ENCODE measurements at places on chromosomes 16 and 17.

- DNase-seq: no peak
Observed at GRCh38 chr16:13056607-13057006, 155.2 kb downstream of the SHISA9 start.

- DNase-seq: no peak
Observed at GRCh38 chr17:65677932-65678331, 116.5 kb upstream of the AXIN2 start.

DNA sequence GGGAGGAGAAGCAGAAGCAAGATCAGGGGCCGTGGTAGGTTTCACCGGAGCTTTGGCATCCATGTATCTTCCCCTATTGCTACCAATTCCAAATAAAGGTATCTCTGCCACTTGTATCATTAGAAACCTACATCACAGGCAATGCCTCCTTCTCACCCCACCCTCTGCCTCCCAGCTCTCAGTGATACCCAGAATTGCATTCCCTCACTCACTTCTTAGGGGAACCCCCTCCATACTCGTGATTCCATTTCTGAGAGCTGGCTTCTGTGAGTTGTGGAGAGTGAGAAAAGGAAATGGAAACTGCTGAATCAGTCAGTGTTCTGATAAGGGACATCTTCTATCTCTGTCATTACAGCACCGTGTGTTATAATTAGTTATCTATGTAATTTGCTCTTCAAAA lies 2.3 kb upstream of the CCL3 start:
- no peak for DNase-seq

DNA sequence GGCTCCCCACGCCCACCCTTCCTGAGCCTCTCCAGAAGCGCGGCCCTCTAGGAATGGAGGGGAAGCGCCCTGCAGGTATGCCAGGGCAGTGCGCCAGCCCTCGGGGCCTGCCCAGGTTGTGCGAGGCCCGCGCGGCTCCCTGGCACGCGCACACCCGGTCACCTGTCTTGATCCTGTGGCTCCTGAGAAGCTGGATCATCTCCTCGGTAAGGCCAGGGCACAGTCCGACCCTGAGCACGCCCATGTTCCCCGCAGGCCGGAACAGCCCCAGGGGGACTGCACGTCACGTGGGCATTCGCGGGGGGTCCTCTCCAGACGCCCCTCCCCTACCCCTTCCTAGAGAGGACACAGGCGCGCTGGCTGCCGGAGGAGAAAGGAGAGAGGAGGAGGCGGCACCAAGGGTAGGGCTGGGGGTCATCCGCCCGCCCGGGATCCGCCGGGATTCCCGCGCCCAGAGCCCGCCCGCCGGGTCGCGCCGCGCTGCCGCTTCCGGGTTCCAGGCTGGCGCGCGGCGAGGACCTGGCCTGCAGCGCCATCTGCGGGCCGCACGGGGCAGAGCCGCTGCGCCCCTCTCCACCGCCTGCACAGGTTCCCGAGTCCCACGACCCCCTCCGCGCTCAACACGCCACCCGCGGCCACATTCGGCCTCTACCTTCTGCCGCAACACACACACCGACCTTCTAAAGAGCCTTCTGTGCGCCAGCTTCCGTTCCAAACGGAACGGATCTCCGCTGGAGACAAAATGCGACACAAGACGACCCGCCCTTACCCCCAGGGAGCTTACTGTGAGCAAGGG lies at the start of gene RAD51D:
RAD51D (minus strand) TSS at position 491 of the 796 bp plus-strand sequence; CDS start at position 244, 247 bp downstream.
- peak; percentile 77 for DNase-seq

GRCh38 chr17:42378959-42379594 lies 9.2 kb downstream of the STAT3 start:
- DNase-seq: peak; percentile 20

GRCh38 chr17:63631626-63632025 lies 9.4 kb downstream of the MAP3K3 start:
- no peak for DNase-seq

GRCh38 chr16:56309008-56309407 lies 116.3 kb downstream of the AMFR start:
- DNase-seq: no peak

GRCh38 chr16:88060524-88061219 lies 109.4 kb downstream of the BANP start:
- DNase-seq: no peak

- peak; percentile 42 for DNase-seq
Observed at GRCh38 chr17:39667945-39668924, at the start of gene PNMT. Gene PNMT (plus strand): TSS chr17:39668453. CDS start chr17:39668476, 23 bp downstream.

- DNase-seq: no peak
Observed at GRCh38 chr17:9427465-9428315, 147.9 kb downstream of the STX8 start.

GRCh38 chr16:10770907-10771306 lies 27.3 kb downstream of the NUBP1 start:
- no peak for DNase-seq

GRCh38 chr16:58507195-58507962 lies 7.4 kb downstream of the NDRG4 start:
- DNase-seq: no peak

DNA sequence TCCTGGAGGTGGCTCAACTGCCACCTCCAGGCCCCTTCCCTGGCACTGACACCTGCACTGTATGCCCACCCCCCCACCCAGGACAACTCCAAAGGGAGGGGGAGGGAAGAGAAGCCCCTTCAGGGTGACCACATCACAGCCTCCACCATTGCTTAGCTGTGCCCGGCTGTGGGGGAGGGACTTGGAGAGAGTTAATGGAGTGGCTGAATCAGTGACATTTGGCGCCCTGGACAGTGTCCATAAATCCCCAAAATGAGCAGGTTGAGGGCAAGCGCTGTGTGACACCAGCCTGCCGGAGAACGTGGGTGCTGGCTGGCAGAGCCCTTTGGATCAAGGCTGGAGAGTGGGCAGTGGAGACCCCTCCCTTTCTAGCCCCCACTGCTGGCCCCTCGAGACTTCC lies 883 bp downstream of the USH1G start:
- DNase-seq: no peak

DNA sequence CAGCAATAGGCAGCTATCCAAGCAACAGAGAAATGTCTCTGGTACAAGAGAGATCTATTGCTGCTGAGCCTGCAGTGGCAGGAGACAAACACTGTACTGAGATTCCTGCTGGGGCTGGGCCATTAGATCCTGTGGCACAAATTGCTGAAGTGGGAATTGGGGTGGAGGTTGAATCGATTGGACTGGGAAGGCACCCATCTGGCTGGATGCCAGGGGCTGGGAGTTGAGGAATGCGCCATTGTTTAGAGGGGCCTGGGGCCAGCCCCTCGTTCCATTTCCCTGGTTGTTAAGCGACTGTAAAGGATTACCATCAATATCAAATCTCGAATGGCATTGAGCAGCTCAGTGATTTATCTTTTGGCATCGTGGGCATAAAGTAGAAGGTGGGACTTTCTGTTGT lies 54.1 kb upstream of the ARL4D start:
- DNase-seq: no peak

DNA sequence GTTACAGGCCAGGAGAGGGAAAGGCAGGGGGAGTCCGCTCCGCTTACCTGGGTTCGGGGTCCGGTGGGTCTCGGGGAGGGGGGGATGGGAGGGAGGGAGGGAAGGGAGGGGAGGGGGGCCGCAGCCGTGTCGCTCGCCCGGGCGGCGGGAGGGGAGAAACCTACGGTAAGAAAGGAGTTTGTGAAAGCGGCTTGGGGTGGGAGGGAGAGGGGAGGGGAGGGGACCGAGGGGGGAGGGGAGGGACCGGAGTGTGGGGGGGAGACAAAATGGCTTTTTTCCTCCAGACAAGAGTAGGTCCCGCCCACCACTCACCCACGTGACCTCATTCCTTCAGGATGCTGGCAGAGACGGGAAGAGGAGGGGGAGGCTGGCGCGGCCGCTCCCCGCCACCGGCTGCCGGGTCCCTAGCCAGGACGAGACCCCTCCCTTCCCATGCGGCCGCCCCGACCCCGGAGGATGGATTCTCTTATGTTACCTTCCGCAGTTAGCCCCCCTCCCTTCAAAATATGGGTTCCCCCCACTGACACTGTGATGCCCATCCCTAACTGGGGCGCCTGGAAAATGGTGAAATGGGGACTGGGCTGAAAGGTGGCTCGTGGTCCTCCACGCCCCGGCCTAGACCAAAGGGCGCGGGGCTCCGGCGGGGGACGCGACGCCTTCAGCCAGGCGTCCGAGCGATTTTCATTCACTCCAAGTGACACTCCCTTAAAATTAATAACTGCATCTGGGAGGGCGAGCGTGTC lies at the start of gene PCGF2:
PCGF2 (minus strand) TSS at position 188 of the 743 bp plus-strand sequence. CDS start 7,934 bp downstream, outside the sequence.
- DNase-seq: peak; percentile 91

DNA sequence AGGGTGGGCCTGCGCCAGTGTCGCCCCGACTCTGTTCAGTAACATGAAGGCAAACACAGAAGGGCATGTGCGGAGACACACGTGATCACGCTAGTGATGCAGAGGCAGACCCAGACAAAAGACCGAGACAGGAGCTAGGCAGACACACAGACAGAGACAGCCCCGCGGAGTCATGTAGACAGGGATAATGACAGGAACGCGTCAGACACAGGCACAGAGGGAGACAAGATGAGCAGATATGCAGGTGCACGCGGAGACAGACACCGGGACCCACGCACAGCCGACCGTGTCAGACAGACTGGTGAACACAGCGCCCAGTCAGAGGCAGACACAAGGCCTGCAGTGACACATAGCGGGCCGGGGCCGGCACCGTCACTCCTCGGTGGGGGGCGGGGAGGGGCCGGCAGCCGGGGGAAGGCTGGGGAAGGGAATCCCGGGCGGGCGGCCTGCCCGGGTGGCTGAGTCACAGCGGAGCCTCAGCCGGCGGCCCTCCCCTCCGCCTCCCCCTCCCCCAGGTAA lies 7.4 kb downstream of the KDM6B start:
- DNase-seq: peak; percentile 61

DNA sequence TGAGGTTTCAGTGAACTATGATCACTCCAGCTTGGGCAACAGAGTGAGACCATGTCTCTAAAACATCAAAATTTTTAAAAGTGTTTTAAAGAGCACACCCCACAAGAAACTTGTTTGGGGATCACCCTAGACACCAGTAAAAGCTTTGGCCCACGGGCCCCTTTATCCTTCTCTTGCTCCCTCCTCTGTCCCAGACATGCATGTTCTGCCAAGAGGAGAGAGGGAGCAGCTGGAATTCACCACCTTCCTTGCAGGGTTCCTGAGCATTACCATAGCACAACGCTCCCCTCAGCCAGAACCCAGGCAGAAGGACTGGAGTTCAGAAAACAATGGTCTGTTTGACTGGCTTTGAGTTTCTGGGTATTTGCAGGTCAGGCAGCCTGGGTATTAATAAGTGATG lies 214.3 kb upstream of the CDH5 start:
- DNase-seq: no peak

GRCh38 chr17:58384897-58385296 lies 32.4 kb downstream of the RNF43 start:
- DNase-seq: no peak

GRCh38 chr16:57528499-57529390 lies 7.6 kb downstream of the CCDC102A start:
- DNase-seq: no peak

- DNase-seq: no peak
Observed at GRCh38 chr16:47004652-47005051, 31.2 kb upstream of the DNAJA2 start.

DNA sequence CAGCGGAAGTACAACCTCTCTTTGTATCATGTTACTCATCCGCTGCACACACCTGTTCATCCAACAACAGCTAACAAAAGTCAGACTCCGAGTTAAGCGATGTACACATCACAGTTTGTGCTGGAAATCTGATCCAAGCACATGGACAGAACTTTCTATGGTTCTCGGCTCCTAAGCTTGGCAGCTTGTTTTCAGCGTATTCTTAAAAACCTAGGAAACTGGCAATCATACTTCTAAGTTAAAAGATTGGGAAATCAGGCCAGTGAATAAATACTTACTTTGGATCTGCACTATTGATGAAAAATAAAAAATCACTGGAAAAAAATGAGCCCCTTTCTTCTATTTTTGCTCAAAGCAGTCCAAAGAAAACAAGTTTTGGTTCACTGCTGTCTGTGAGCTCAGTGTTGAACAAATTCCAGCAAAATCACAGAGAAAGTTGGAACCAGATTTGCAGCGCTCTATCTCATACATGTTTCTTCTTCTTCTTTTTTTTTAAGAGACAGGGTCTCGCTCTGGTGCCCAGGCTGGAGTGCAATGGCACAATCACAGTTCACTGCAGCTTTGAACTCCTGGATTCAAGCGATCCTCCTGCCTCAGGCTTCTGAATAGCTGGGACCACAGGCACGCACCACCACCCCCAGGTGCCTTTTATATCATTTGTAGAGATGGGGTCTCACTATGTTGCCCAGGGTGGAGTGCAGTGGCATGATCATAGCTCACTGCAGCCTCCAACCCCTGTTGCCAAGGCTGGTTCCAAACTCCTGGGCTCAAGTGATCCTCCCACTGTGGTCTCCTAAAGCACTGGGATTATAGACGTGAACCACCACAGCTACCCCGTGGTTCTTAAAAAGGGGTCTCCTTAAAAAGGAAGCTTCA lies 71.6 kb upstream of the CREBBP start:
- no peak for DNase-seq

- DNase-seq: peak; percentile 72
Observed at GRCh38 chr17:29592850-29593551, at the start of gene ANKRD13B. Gene ANKRD13B (plus strand): TSS chr17:29593132. CDS start chr17:29593622, 490 bp downstream.

GRCh38 chr17:72976971-72977770 lies 115.3 kb downstream of the SLC39A11 start:
- DNase-seq: no peak

- no peak for DNase-seq
Observed at GRCh38 chr17:55734128-55734781, 11.6 kb upstream of the TMEM100 start.

DNA sequence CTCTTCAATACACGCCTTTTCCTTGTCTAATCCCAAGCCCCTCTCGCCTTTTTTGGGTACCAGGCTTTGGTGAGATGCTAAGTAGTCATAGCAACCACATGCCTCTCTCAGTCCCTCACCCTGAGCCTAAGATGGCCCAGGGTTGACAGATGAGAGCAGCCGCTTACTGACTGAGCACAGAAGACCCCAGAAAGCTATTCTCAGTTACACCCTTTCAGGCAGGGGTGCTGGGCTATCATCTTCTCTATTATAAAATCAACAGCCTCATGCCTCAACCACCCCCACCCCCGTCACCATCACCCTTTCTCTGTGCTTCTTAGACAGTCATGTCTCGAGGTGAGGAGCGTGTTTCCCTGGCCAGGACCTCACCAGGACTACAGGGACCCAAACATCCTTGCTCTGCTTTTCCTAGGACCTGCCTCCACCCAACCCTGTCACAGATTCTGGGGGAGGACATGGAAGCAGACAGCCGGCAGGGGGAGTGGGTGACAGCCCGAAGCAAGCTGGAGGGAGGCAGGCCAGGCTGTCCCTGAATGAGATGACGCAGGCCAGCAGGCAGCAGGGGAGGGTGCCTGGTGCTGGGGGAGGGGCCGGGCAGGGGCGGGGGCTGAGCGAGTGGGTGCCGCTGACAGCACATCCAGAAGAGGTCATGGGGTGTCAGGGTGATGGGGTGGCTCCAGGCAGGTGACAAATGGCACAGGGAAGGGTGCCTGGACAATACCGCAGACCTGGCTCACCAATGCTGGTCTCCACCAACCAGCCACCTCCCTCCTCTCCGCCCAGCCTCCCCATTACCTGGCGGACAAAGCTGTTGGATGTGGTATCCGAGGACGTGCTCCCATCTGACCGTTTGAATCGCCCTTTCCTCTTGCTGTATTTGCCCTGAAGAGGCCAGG lies 3.1 kb downstream of the CACNB1 start:
- DNase-seq: no peak
